ENCODE measurements at places on chromosomes 5 and 9.

GRCh38 chr5:122415030-122415800 is 103.2 kb downstream of the SNCAIP start:
- DNase-seq, result peak; percentile 46

GRCh38 chr9:131965103-131965502 is 114.6 kb downstream of the MED27 start:
- no peak for DNase-seq

DNA sequence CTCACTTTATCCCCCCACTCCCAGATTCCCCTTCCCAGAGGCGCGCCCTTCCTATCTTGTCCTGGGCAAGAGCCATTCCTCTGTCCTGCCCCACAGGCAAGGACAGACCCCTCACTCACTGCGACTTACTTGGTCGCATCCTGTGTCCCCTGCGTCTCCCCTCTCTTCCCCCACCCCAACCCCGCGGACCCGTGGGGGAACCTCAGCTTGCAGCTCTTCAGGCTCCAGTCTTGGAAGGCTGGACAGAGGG is 542 bp downstream of the GGTA1 start:
- no peak for DNase-seq

DNA sequence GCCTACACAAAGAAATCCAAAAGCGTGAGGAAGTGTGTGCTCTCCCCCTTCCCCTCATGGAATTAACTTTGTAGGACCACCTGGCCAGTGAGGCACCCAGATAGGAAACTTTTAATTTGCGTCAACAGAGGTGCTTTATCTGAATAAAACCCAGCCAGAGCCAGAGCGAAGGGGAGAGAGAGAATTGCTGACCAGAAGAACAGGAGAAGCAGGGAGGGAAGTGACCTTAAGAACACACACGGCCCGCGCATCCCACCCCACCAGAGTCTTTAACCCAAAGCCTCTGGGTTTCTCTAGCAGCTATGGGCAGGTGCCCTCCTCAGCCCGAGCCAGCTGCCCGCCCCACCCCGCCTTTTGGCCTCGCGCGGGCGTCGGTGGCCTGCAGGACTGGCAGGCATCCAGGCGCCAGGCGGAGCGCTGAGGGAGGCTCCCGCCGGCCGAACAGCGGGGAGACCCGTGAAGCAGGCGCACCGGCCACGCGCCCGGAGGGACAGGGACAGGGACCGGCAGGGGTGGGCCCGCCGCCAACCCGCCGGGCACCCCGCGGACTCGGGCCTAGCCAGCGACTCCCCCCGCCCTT is 580 bp downstream of the ERAP1 start:
- peak; percentile 86 for DNase-seq
